Right ventricle myocardium superior (tissue), 1 donor: ENCODE measurements at places on chromosomes 16 and 17. TPM values are rescaled to one million over a fixed set of nuclear protein-coding genes. Genes with fewer than 3 reads are reported as not detected.
A peak's percentile ranks its signal among the peaks of the same experiment; 100 is the strongest.

DNA sequence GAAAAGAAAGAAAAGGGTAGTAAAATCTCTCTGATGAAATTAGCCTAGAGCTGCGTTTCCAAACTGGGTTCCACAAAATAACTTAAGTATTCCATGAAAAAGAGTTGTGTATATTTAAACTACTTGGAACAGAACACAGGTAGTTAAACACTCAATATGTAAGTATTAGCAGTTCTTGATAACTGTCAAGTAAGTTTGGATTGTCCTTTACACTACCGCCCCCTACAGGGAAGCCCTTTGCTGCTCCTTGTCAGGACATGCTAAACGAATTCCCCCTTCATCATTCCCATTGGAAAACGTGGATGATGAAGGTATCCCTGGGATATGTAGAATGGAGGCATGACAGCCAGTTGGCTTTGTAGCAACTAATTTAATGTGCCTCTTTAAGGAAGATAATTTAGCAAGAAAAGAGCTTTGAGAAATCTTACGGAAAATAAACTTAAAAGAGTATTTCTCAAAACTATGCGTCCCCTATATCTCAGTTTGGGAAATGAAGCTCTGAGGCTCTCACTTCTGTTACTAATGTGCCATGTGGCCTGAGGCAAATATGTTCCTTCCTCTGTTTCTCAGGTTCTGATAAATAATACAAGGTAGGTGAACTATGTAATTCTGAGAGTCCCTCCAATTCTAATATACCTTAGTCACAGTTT, 18.8 kb downstream of the NCBP3 start:
- DNase-seq = no peak

DNA sequence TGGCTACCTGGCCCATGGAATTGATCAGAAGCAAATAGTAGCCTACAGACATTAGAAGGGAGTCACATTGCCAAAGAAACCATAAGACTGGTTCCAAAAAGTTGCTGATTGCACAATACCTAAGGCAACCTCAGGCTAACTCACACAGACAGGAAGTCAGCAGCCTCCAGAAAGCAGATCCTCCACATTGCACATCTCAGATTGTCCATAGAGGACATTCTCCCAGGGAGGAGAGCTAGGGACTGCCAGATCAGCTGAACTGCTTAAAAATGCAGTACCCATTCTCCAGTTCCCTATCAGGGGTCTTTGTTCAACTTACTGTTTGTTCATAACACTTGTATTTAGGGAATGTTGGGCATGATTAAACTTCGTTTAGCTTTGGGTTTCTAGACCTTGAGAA, 4.2 kb downstream of the CCL3 start:
- DNase-seq = no peak

GRCh38 chr17:67902511-67903231, 77.4 kb downstream of the BPTF start:
- no peak for DNase-seq

DNA sequence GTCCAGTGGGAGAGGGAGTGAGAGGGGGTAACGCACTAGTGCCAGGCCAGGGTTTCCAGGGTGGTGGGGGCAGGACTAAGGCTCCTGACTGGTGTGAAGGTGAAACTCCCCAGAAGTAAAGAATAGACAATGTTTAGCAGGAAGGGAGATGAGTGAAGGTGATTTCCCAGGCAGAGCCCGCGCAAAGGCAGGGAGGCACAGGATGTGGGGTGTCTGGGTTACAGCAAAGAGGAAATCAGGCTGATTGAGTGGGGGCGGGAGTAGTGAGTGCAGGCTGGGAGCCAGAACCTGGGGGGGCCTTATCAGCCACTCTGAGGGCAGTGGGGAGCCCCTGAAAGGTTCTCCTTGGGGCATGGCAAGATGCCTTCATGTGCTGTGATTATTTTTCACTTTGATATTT, 167.5 kb downstream of the UTP18 start:
- DNase-seq = no peak

- DNase-seq = peak; percentile 80
Observed at GRCh38 chr17:81160306-81160705, 5.0 kb upstream of the PVALEF start.

- DNase-seq = no peak
Observed at GRCh38 chr17:15123593-15124263, 141.4 kb downstream of the PMP22 start.

Gene NLGN2
- total RNA-seq = 5.8 TPM

- DNase-seq = no peak
Observed at GRCh38 chr17:1344521-1344920, 55.5 kb downstream of the YWHAE start.

GRCh38 chr16:29821643-29822115, 1.4 kb downstream of the MVP start:
- no peak for DNase-seq

DNA sequence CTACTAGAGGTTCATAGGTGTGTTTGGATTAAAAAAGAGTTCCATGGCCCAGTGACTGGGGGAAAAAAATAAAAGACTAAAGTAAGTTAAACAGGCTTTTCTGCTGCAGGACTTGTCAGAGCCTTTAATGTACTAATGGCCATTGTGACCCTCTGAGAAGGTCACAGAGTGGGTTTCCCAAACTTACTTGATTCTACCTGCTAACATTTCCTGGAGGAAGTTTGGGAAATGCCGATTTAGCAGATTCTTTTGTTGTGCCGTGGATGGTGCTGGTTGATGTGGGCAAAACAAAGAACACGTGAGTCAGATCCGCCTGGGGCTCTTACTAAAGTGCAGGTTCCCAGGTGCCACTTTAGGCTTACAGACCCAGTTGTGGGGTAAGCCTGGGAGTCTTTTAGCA, 13.6 kb upstream of the STH start:
- no peak for DNase-seq

DNA sequence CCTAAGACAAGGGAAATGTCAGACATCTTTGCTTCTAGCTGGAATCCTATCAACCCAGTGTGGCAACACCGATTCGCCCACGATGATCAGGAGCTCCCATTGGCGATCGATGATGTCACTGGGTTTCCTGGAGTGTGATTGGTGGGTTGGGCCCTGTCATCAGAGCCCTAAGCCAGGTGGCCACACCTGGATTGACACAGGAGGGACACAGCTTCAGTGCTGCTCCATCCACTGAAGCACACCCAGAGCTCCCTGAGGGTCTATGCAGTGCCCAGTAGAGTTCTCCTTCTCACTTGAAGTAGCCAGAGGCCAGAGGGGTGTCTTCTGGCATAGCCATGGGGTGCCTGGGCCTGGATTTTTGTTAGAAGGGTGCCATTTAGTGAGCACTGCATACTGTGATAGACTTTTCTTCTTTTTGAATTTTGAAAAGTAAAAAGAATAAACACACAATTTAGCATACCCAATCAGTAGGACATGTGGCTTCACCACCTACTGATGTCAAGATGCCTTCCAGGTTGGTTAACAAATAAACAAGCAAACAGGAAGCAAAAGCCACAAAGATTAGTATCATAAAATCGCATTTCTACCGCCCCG, 77.6 kb downstream of the CMIP start:
- no peak for DNase-seq

DNA sequence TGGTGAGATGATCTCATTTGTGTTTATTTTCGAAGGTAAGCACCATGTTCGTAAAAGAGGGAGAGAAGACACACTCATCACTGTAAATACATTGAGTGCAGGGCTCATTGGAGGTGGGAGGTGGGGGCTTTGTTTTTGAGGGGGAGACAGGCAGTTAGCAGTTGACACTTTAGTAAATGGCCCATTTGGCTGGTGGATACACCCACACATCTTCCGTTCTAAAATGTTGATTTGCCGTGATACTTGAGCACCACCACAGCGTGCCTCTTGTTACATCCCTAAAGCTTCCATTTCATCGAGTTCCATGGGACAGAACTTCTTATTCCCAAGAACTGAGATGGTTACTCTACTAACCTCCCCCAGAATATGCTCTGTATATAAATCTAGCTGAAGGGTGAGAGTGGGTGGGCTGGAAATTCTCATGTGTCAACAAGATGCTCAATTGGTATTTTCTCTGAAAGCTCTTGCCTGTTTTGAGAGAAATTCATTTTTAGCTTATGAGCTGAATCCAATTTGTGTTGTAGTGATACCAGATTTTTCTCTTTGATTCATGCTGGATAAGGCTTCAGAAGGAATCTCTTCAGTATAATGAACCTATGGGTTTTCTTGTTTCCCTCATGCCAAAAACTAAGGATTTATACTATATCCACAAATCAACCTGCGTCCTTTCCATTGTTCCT, 314.3 kb downstream of the RBFOX1 start:
- no peak for DNase-seq
